ENCODE measurements at places on chromosomes 11 and 22.

DNA sequence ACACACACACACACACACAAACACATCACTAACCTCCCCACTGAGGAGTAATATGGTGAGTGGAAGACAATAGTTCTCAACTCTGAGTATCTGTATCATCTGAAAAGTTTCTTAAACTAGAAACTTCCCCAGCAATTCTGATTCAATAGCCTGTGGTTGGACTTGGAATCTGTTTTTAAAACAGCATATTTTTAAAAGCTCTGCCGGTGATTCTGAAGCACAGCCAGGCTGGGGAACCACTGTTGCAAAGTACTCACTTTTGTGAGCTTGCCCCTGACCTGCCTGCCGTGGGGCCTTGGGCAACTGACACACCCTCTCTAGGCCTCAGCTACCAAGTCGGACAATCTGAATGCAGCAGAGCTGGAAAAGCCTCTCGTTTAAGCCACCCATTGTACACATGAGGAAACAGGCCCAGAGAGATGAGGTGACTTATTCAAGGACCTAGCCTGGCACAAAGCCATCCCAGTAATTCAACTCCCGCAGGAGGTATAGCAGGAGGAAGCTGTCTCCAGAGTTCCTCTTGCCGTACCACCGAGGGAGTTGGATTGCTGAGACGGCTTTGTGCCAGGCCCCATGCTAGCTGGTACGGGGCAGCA, 8.9 kb downstream of the SLC15A3 start:
- DNase-seq = peak; percentile 26

DNA sequence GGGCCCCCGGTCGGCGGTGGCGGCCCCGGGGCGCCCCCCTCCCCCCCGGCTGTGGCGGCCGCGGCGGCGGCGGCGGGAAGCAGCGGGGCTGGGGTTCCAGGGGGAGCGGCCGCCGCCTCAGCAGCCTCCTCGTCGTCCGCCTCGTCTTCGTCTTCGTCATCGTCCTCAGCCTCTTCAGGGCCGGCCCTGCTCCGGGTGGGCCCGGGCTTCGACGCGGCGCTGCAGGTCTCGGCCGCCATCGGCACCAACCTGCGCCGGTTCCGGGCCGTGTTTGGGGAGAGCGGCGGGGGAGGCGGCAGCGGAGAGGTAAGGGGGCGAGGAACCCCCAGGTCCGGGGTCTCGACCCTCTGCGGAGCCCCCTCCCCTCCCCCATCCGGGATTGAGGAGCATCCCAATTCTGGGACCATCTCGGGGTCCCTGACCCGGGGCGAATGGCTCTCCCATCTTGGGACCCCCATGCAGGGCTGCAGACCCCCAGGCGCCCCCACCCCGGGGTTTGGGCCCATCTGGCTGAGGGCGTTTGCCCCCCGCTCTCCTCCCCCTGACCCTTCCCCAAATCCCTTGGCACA, 431 bp downstream of the KMT2A start:
- DNase-seq = peak; percentile 54

- no peak for DNase-seq
Observed at GRCh38 chr11:65120831-65121230, 1.1 kb downstream of the FAU start.

GRCh38 chr11:46690702-46691101, 9.7 kb downstream of the ARHGAP1 start:
- no peak for DNase-seq

GRCh38 chr11:103875855-103876510, 160.5 kb upstream of the DDI1 start:
- DNase-seq = no peak

- DNase-seq = peak; percentile 82
Observed at GRCh38 chr22:49062155-49062801, 765.4 kb downstream of the BRD1 start.

- no peak for DNase-seq
Observed at GRCh38 chr11:19789835-19790710, 77.4 kb downstream of the NAV2 start.

DNA sequence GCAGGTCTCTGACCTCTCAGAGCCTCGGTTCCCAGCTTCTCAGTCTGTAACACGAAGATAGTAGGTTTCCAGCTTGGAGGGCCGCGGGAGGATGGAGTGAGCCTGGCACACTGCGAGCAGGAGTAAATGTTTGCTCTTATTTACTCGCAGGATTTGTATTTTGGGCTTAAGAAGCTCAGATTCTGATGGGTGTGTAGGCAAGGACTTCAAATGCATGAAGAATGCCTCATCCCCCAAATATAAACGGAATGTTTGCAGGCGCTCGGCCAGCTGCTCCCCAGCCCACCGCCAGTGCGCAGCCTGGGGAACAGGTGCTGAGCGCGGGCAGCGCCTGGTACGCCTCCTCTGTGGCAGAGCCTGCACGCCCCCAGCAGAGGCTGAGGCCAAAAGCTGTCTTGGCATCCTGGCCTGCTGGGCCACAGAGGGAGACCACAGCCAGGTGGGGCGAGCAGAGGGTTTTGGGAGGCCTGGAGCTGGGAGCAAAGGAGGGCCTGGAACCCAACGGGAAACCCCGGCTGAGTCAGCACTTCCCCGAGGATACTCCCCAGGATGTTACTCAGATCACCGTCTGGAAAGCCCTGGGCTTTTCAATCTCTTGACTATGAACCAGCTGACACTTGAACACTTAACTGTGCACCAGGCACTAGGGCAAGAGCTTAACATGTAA, 9.4 kb downstream of the EHD1 start:
- DNase-seq = no peak

GRCh38 chr22:27108425-27109114, 451.2 kb downstream of the MIAT start:
- no peak for DNase-seq

DNA sequence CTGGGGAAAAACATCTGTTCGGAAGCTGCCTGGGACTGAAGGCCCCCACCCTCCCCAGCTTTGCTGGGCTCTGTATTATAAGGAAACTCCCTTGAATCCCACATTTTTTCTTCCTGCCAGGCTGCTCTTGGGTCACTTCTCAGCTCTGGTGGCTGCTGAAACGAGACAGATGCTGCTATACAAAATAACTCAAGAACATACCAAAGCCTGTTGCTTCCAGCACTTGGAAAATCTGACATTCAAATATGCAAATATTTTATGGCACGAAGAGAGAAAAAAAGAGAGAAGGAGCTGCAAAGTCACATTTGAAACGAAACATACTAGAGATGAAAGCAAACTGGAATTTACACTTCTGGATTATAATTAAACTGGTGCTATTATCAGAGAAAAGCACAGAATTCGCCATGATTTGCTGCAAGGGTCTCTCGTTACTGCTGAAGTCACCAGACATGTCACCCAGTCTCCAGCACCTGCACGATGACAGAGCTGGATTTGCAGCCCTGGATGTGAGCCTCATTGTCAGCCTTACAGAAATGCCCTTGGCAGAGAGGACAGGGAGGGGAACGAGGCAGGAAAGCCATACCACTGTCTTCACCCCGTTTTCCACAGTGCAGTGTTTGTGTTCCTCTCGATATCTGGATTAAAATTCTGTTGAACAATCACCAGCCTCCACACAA, 47.9 kb upstream of the IGSF9B start:
- no peak for DNase-seq

DNA sequence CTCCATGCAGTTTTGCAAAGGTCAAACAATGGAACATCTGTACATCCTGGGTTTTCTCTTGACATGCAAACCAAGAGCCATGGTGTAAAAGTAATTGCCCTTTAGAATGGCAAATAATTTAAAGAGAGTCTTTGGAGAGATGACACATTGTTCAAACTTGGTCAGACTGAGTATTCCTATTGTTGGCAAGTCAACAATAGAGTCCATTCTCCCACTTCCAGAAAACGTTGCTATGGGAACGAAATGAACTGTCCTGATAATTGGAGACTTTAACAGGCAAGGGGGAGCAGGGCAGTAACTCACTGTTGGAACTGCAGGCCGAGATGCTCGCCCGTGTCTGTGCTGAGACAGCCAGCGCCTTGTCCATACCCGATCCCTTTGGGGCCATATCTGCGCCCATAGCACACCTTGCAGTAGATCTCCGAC, 13.9 kb downstream of the CSRP3 start:
- DNase-seq = peak; percentile 68

DNA sequence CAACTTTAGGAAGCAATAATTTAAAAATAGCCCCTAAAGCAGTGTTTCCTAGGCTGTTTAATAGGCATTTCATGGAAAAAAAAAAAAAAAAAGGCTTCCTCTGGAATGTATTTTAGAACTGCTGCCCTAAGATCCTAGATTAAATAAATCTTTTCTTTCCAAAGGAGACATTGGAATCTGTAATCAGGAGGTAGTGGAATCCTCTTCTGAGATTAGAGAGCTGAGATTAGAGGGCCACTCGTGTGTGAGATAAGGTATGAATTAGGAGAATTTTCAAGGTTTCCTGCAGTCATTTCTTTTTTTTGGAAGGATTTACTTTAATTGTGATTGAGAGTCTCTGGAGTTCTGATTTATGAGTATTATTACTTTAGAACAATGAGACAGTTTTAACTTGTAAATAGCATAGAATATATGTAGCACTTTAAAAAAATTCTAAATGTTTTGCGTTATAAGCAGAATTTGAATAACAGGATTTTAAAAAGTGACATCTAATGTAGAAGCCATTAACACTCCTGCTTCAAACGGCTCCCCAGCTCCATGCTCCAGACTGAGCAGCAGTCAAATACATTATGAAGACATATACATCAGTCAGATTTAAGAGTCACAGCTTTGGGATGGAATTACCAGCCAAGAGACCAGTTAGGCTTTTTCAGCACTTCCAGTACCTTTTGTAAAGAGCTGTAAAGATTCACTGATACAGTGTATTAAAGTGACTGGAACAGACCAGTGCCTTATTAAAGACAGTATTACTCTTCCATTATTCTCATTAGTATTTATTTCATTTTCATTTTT, 5.0 kb downstream of the EED start:
- DNase-seq = no peak

GRCh38 chr11:765025-765801, 12.1 kb downstream of the GATD1 start:
- peak; percentile 38 for DNase-seq

GRCh38 chr11:88059326-88059725, 115.9 kb downstream of the RAB38 start:
- DNase-seq = no peak

- DNase-seq = no peak
Observed at GRCh38 chr11:47686151-47686550, 29.0 kb downstream of the AGBL2 start.

DNA sequence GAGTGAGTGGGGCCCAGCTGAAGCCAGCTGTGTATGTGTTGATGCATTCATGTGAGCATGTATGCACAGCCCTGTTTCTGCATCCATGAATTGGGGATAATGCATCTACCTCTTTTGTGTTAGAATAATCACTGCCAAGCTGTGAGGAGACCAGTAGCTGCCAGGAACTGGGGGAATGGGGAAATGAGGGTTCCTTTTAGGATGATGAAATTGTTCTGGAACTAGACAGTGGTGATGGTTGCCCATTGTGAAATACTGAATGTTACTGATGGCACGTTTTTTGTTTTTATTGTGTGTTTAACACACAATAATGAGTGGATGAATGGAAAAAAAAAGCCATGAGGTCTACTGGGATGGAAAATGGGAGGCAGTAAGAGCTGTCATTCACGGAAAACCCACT, 45.3 kb upstream of the WNT11 start:
- no peak for DNase-seq

- peak; percentile 13 for DNase-seq
Observed at GRCh38 chr22:41687901-41688364, 734 bp downstream of the SNU13 start.

GRCh38 chr11:32427935-32428664, 7.2 kb downstream of the WT1 start:
- no peak for DNase-seq

DNA sequence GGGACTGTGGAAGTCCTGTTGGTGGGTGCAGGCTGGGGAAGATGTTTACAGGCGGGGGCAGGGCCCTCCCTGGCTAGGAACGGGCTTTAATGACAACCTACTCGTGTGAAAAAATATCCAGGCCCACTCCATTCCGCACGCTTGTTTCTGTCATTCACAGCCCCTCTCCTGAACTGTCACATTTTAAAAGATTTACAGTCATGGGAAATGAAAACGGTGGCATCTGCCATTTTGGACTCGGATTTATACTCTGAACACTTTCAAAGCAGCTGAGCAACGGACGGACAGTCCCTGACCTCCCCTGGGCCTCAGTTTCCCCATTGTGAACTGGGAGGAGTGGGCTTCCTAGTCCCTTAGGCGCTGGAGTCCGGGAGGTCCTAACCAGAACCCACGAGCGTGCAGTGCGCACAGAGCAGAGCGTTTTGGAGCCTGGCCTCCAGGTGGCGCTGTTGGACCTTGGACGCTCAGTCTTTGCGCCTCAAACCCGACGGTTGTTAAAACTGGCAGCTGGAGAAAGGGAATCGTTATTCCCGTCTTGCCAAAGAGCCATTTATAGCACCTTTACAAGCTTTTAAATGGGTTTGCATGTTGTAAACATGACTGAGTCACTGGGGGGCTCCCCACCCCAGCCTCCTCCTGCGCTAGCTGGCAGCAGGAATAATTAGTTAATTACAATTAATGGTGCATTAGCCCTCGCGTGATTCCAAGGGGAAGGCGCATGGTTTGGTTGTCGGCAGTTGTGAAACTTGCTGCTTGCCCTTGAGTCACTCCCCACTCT, 75.3 kb downstream of the FBLN1 start:
- DNase-seq = peak; percentile 72

GRCh38 chr11:118232659-118233058, 7.8 kb upstream of the JAML start:
- DNase-seq = no peak

- DNase-seq = no peak
Observed at GRCh38 chr11:69414773-69415187, 66.7 kb upstream of the LINC01488 start.

DNA sequence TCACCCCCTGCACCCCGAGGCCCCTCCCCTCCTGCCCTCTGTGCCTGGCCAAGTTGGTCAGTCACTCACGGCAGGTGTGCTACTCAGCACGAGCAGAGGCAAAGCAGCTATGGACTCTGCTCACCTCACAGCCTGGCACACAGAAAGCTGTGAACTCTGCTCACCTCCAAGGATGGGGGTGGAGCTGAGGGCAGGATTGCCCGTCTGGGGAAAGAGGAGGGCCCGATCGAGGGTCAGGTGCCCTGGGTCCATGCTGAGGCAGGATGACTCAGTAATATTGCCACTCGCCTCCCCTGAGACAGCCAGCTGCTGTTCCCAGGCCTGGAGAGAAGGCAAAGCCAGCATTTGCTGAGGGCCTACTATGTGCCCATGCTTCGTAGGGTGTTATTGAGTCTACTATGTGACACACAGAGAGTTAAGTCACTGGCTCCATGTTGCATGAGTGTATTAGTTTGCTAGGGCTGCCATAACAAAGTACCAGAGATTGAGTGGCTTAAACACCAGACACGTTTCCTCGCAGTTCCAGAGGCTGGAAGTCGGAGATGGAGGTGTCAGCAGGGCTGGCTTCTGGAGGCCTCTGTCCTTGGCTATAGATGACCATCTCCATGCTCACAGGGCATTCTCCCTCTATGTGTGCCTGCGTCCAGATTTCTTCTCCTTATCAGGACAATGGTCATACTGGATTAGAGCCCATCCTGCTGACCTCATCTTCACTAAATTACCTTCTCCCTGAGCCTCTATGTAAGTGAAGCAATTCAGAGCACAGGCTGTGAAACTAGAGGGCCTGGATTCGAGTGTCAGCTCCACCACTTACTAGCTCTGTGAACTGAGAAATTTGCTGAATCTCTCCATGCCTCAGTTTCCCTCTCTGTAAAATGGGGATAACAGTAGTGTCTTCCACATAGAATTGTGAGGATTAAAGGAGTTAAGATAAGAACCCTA, 13.2 kb upstream of the TSKU start:
- no peak for DNase-seq
